Stimulated activated CD4-positive, alpha-beta T cell treated with anti-CD3 and anti-CD28 coated beads, TNF-alpha, amount 100 ng/mL, for 4 hours (primary cell): ENCODE measurements at places on chromosomes 16 and 17.

- no peak for DNase-seq
Observed at GRCh38 chr16:30665830-30666190, 7.6 kb downstream of the FBRS start.

DNA sequence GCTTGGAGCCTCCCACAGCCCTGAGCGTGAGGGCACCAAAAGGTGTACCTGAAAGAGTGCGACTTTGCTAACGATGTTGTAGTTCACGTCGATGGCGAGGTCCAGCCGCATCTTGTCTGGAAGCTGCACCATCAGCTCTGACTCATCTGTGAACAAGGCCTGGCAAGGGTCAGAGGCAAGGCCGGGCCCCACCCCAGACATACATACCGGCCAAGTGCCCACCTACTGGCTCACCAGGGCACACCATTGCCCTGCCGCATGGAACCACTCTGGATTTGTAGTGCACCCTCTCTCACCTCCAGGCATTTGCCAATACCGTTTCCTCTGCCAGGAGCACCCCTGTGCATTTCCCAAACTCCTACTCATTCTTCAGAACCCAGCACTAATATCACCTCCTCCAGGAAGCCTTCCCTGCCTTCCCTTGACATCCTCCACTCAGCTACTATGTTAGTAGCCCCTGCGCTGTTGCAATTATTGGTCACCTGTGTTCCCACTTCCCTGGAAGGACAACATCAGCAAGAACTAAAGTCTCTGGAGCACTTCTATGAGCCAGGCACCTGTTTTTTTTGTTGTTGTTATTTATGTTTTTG, 69.4 kb downstream of the CNGB1 start:
- DNase-seq = no peak

DNA sequence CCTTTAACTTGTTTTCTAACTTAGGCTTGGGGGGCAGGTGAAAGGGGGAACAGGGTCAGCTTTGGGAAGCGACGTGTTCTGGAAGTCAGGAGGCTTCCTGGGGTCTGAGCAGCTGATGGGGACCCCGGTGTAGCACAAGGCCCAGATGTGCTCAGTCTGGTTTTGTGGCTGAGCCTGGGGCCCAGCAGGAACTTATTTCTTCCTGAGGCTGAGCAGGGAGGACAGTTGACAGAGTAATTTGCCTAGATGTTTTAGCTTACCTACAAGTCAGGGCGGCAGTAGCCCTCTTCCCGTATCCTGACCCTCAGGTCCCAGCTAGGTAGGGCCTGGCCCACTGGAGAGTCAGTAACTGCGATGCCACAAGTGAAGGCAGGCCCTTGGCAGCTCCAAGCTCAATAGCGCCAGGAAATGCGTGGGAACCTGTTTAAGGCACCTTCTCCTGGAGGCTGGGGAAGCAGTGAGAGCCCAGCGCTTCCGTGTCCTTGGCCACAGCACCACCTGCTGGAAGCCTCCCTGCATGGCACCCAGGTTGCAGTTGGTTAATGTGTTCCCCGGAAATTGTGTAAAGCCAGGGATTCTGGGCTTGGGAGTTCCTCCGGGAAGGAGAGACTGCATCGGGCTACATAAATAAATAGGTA, 5.2 kb downstream of the CCR7 start:
- peak; percentile 74 for DNase-seq

DNA sequence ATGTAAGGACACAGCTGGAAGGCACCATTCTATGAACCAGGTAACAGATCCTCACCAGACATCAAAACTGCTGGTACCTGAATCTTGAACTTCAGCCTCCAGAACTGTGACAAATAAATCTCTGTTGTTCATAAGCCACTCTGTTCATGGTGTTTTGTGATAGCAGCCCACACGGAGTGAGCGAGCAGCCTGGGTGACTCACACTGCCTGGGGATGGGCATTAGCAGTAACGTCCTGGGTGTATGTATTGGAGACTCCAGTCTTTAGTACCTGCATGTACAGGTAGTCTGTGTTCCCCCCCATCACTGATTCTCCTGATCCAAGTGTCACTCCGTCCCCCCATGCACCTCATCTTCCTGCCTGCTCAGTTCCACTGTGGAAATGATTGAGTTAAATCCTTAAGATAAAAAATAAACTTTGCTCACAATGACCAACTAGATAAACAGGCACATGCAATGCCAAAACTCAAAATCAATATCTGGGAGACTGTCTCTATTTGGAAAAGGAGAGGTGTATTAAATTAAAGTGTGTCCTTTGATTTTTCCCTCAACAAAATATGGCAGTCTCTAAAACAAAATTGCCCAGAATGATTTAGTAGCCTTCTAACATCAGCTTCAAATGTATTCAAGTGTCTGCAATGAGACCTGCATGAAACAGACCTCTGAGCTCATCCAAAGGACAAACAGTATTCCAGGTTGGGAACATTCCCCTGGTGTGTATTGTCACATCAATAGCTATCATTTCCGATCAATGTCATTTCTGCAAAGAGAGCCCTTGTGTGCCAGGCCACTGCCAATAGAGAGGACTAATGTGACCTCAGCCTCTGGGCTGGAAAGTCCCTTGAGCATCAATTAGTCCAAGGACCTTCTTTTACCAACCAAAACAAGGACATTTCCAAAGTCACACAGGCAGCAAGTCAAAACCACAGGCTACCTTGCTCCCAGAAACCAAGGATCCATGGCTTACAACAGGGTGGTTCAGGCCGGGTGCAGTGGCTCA, 12.2 kb upstream of the VAT1L start:
- DNase-seq = no peak

- no peak for DNase-seq
Observed at GRCh38 chr17:72588961-72589360, 468.1 kb downstream of the SOX9 start.

DNA sequence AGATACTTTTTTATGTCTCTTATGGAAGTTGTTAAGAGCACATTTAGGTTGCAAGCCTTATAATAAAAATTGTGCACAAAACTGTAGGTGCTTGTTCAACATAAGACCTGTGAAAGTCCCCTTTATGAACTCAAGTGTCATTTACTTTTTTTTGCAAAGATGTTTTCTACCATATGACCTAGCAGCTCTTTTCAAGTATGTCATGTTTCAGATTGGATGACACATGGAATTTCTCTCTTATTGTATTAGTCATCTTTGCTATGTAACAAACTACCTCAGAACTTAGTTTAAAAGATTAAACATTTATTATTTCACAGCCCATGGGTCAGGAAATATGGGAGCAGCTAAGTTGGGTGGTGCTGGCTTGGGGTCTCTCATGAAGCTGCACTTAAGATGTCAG, 57.9 kb downstream of the PHKB start:
- DNase-seq = no peak

GRCh38 chr17:42101513-42102292, 3.4 kb upstream of the ZNF385C start:
- peak; percentile 33 for DNase-seq

DNA sequence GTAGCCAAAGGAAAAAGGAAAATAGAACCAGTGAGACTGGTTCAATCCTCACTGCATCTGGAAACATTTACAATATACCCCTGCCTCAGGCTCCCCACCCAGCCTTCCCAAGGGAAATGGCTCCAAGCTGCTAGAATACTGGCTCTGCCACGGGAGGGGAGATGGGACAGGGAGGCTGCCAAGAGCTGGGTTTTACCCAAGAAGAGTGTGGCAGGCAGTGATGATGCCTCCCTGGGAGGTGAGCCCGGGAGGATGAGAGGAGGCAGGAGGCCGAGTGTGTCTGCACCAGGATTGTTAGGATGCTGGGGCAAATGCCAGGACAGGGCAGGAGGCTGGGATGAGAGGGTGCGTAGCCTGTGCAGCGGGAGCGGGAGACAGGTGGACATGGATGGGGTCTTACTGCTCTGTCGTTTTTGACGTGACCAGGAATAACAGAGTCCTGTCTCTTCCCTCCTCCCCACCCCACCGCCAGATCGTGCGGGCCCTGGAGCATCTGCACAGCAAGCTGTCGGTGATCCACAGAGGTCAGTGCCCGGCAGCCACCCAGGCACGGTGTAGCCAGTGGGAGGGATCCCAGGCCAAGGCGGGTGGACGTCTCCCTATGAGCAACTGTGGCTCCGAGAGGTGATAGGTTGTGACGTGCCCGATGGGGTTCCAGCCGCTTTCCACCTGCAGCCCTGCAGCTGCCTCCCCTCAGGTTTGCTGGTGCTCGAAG, 18.4 kb downstream of the MAP2K3 start:
- DNase-seq = no peak

GRCh38 chr16:3157229-3158025, 22.6 kb downstream of the ZNF213 start:
- no peak for DNase-seq

DNA sequence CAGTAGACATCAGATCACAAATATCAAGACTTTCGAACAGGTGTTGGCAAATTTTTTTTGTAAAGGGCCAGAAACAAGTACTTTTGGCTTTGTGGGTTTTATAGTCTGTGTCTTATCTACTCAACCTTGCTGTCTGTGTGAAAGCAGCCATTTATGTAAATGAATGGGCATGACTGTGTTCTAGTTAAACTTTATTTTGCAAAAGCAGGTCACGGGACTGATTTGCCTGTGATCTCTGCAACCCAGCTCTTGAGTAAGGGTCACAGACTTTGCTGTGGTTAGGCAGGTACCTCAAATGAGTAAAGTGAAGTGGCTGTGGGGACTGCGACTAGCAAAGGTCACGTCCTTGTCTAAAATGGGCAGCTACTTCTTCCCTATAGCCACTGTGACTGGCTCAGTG, 136.5 kb downstream of the FTO start:
- DNase-seq = no peak

DNA sequence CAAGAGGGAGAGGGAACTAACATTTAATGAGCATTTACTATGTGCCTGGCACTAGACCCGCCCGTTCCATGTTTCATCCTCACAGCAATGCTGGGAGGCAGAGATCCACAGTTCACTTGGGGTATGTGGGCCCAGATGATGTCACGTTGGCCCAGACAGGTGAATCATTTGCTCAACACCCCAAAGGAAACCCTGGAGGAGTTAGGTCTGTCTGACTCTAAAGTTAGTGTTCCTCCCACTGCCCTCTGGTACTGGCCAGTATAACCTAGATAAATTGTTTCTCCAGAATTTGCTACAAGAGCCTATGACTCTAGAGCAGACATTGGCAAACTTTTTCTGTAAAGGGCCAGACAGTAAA, 164.6 kb downstream of the VPS53 start:
- DNase-seq = no peak

- no peak for DNase-seq
Observed at GRCh38 chr16:29674188-29674587, 4.8 kb upstream of the QPRT start.

- DNase-seq = no peak
Observed at GRCh38 chr17:31202968-31203367, 94.1 kb downstream of the OMG start.

- no peak for DNase-seq
Observed at GRCh38 chr17:55416470-55417052, 5.1 kb downstream of the MMD start.

GRCh38 chr16:55660828-55661227, 5.0 kb downstream of the SLC6A2 start:
- no peak for DNase-seq

GRCh38 chr17:60900688-60901087, 223.0 kb downstream of the BCAS3 start:
- DNase-seq = no peak

DNA sequence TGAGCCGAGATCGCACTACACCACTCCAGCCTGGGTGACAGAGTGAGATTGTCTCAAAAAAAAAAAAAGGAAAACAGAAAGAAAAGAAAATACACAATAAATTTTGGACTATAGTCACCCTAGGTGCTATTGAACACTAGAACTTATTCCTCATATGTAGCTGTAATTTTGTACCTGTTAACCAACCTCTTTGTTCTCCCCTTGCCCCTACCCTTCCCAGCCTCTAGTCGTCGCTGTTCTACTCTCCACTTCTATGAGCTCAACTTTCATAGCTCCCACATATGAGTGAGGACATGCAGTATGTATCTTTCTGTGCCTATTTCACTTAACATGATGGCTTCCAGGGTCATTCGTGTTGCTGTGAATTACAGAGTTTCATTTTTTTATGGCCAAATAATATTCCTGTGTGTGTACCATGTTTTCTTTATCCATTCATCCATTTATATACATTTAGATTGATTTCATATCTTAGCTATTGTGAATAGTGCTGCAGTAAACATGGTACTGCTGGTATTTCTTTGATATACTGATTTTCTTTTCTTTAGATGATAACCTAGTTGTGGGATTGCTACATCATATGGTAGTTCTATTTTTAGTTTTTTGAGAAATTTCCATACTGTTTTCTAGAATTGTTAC, 28.3 kb downstream of the VPS35L start:
- DNase-seq = no peak

- no peak for DNase-seq
Observed at GRCh38 chr17:70379945-70380344, 210.6 kb downstream of the KCNJ2 start.

GRCh38 chr16:2720064-2720457, at the start of gene PRSS27:
PRSS27 (minus strand) TSS chr16:2720224; CDS start chr16:2720160, 64 bp downstream.
- DNase-seq = no peak

GRCh38 chr16:6381896-6382295, 950.7 kb upstream of the RBFOX1 start:
- no peak for DNase-seq

- DNase-seq = no peak
Observed at GRCh38 chr16:7546948-7547347, 214.3 kb downstream of the RBFOX1 start.

DNA sequence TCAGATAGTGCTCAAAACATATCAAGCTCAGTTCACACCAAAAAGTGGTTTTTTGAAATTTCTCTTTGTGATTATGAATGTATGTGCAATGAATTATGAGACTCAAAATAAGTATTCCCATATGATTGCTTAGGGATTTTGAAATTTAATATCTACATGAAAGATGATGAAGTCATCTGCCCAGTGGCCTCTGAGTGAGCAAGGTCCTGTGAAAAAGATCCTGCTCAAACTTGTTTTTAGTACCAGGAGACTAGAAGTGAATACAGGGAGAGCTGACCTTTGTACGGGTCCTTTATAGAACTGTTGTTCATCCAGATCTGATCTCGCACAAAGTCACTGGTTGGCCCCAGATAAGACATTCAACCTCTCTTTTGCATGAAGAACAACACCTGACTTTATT, 151.9 kb upstream of the MAF start:
- no peak for DNase-seq

DNA sequence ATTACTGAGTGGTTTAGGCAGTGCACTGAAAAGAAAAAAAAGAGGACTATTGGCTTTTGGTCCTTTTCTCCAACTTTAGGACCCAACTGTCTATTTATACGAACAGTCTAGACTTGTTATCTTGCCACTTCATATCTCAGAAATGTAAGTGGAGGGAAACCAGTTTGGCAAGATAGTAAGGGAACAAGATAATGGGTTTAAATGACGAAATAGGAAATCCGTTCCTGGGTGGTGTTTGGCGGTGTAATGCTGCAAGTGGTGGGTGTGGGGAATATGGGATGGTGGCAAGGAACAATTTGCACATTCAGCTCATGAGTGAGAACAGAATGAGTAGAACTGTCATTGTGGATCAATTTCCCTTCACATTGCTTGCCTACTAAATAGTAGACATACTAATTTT, 44.7 kb downstream of the GRB7 start:
- DNase-seq = no peak
